ENCODE measurements at places on chromosomes 13 and 19.

DNA sequence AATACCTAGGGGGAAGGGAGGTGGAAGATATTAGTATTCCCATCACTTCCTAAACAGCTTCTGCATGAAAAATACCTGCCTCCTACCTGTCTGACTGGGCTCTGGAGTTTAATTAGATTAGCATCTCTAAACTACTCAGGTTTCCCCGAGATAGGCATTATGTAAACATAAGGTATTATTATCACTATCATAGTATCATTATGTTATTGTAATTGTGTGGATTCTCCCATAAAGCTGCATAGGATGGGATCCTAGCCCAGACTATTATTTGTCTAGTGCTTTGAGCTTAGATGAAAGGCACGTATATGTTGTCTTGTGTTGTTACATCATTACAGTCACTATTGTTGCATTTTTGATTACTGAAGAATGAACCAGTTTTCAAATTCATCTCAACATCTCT, 115.2 kb upstream of the SOX21 start:
- DNase-seq: no peak

DNA sequence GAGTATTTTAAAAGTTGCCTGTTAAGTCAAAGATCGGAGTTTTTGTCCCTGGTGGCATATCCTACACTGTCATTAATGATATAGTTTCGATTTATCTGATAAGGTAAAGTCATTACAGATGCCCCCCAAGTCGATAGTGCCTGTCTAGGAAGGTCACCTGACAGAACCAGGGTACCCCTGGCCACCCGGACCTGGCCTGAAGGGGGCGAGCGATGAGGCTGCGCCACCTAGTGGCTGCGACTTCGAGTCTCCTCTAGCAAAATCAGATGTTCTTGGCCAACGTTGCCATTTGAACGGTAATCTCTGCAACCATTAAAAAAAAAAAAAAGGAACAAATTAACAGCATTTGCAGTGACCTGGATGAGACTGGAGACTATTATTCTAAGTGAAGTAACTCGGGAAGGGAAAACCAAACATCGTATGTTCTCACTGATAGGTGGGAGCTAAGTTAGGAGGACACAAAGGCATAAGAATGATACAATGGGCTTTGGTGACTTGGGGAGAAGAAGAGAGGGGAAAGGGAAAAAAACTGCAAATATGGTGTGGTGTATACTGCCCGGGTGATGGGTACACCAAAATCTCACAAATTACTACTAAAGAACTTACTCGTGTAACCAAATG, 565.1 kb downstream of the LIG4 start:
- peak; percentile 51 for DNase-seq

GRCh38 chr13:74226791-74227475, 92.7 kb upstream of the KLF12 start:
- DNase-seq: no peak

- DNase-seq: no peak
Observed at GRCh38 chr19:10112037-10112761, 706 bp downstream of the P2RY11 start.

DNA sequence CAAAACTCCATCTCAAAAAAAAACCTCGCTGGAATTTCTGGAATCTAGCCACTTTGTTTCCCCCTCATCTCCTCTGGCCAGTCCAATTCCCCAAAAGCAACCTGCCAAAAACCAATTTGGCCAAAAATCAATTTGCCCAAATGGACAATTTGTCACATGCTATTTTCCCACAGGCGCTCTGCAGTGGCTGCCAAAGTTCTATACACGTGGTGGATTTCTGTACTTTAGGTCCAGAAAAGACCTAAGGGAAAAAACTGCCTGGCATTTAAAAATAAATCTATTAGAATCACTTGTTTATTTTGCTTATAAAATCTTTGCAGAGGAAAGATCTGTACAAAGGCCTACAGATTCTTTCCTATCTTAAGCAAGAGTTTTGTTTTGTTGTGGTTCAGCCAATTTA, 79.4 kb downstream of the MAP4K1 start:
- no peak for DNase-seq

- no peak for DNase-seq
Observed at GRCh38 chr19:33828266-33829075, 31.8 kb downstream of the KCTD15 start.

GRCh38 chr13:67033170-67033569, 197.0 kb downstream of the PCDH9 start:
- DNase-seq: no peak

- DNase-seq: no peak
Observed at GRCh38 chr19:34325981-34326787, 38.8 kb upstream of the GPI start.

DNA sequence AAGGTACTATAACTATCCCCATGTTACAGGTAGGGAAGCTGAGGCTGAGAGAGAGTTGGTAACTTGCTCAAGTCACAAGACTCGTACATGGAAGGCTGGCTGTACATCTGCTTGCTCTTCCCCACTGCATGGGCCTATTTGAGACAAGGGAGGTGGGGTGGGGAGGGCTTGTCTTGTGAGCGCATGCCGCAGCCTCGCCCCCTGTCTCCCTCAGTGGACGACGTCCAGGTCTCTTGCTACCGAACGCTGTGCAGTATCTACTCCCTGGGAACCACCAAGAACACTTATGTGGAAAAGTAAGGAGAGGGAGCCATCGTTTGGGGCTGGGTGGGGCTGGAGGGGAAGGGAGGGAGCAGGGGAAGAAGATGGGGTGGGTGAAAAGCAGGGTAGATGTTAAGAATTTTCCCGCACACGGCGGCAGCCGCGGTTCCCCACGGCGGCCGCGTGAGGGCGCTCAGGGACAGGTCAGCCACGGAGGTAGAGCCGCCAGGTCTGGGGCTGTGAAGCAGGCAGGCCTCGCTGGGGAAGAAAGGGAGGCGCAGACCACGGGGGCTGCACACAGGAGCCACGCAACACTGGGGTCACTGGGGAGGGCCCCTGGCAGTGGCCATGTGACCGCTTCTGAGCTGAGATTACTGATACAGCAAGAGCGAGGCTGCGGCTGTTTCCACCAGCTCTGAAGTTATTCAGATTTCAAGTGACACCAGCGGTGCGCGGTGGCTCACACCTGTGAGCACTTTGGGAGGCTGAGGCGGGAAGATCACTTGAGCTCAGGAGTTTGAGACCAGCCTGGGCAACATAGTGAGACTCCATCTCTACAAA, 81.5 kb downstream of the RYR1 start:
- DNase-seq: peak; percentile 89

GRCh38 chr19:50190439-50190891, 13.0 kb upstream of the MYH14 start:
- DNase-seq: no peak

DNA sequence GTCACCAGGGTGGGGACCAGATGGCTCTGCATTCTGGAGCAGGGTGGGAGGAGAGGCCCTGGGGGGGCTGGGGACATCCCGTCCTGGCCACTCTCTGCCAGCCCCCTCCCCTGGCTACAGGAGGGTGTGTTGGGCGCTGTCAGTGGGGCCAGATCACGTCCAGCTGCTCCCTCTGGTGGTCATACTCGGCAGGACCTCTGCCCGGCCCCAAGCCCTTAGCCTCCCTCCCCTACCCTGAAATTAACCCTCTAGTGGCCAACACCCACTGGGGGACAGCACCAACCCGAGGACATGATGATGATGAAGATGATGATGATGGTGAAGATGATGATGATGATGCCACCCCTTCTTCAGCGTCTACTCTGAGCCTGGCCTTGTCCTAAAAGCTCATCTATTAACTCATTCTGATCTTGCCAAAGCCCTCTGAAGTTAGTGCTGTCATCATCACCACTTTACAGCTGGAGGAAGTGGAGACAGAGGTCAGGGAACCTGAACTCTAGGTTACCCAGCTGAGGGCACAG, 590 bp upstream of the LGI4 start:
- peak; percentile 90 for DNase-seq

GRCh38 chr13:21749410-21749809, 78.5 kb downstream of the FGF9 start:
- peak; percentile 20 for DNase-seq

DNA sequence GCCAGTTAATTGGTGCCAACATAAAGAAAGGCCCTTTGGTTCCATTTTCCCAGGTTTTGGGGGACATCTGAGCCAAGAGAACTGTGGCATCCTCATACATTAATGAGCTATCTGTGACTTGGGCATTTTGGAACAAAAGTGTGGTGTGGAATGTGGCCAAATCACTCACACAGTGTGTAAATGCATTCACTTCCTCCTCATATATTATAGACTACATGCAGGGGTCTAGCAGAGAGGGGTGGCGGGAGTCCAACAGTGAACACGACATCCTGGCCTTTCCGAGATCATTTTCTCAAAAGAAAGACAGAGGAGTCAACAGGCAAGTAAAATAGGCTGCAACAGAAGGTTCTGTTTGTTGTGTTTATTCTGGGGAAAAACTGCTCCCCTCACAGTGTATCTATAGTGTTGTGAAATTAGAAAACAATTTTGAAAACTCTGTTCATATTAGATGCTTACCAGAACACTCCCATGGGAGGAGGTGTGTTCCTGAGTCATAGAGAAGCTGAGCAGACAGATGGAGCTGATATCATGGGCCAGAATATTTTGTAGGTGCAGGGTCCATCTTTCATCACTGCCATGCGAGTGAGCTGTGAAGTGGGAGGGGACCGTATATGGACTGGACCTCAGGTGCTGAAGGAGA, 36.9 kb downstream of the PABPC3 start:
- DNase-seq: no peak

GRCh38 chr19:16529466-16530144, 12.6 kb downstream of the CHERP start:
- DNase-seq: no peak

DNA sequence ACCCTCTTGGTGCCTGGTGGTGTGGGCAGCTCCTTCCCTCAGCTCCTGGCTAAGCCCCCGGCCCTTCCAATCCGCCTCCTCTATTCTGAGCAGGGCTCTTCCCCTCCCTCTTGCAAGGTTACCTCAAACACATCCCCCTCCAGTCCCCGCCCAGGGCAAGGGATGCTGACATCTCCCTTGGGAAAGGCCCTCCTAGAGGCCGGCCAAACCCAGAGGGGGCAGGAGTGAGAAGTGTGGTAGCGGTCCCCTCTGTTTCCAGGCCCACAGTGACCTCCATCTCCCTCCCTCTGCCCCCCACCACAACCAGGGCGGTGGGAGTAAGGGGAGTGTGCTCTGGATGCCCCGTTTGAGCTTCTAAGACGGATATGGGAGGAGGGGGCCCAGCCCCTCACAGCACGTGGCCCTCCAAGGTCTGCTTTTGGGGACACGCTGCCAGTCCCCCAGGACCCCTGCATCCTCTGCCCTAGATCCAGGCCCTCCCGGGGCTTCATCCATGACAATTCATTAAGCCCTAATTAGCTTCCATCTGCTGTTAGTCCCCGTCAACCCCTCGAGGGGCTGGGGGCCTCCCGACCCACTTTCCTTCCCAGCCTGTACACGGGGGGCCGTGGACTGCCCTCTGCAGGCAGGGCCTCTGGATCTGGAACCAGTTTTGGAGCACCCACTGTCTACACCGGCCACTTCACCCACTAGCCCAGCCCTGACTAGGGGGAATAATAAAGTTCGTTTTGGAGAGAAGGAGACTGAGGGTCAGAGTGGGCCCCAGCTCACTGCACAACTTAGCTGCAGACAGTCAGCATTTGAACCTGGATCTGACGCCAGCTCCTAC, 2.3 kb downstream of the LINGO3 start:
- no peak for DNase-seq

- DNase-seq: no peak
Observed at GRCh38 chr19:900043-900301, 6.7 kb downstream of the RNU6-9 start.

- no peak for DNase-seq
Observed at GRCh38 chr13:73045031-73045430, 13.8 kb upstream of the KLF5 start.

- DNase-seq: no peak
Observed at GRCh38 chr19:56174550-56174949, 1.3 kb upstream of the GALP start.

DNA sequence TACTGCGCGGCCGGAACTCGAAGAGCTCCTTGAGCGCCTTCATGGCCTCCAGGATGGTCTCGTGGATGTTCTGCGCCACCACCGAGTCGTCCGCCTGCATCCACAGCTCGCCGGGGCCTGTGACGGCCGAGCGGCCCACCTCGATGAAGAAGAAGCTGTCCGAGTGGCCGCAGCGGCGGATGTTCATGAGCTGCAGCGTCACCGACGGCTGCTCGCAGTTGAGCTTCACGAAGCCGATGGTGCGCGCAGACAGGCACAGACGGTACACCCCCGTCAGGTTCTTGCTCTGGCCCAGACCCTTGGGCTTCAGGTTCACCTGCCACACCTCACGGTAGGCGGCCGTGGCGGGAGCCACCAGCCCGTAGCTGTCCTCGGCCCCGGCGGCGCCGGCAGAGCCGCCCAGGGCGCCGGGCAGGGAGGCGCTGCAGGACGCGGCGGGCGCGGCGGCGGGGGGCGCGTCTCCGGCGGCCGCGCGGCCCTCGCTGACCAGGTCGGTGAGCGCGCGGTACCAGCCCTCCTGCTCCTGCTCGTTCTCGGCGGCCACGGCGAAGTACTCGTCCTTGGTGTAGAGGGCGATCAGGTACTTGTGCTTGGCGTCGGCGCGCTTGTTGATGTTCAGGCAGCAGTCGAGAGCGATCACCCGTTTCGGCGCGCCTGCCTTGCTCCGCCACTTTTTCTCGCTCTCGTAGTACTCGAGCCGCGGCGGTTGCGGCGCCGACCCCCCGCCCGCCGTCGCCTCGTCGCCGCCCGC, 1.1 kb downstream of the IRS2 start:
- DNase-seq: peak; percentile 45

GRCh38 chr13:23175920-23176319, 4.9 kb upstream of the SGCG start:
- DNase-seq: no peak

DNA sequence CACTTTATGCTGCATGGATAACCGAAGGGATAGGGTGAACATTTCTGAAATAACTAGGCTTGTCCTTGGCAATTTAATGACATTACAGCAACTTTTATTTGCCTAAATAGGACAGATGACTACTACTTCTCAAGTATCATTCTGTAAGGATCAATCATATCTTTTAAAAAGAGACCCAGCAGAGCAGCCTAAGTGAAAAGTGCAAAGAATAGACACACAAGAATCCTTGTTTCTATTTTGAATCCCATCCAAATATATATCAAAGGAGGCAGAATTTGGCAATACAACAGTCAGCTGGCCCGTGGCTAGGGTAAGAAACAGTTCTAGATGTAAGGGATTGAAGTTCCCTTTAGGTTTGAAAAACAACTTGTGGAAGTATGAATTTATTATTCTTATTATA, 6.9 kb downstream of the THSD1 start:
- DNase-seq: no peak

- DNase-seq: no peak
Observed at GRCh38 chr13:27504868-27505194, 54.5 kb upstream of the MTIF3 start.

DNA sequence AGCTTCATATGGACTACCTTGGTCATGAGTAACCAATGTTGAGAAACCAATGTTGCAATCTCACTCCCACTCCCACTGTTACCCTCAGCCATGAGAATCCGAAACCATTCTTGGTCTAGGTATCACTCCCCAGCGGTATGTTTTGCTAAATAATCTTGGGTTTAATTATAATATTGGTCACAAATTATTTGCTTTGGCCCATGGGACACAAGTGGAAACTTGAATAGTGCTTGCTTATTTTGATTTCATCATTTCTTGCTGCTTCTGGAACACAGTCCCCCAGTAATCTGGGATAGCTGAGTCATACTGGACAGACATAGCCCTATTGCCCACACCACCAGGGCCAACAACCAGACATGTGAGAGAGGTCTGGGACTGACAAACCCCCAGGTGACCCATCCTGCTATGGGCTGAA, 171.6 kb upstream of the IPO5 start:
- no peak for DNase-seq

Data from AG08396 (cell line).